Activated CD4-positive, alpha-beta T cell treated with anti-CD3 and anti-CD28 coated beads for 36 hours (primary cell): ENCODE measurements at places on chromosomes 7 and 10. TPM values are rescaled to one million over a fixed set of nuclear protein-coding genes. Genes with fewer than 3 reads are reported as not detected.

The GPR15LG gene
- not detected for total RNA-seq

The ACSM6 gene
- not detected for total RNA-seq

The UTF1 gene
- not detected for total RNA-seq

- DNase-seq, result no peak
Measured at GRCh38 chr10:63825111-63825510, 303.9 kb downstream of the REEP3 start.

GRCh38 chr10:377228-377627 is 242.0 kb downstream of the ZMYND11 start:
- DNase-seq, result no peak

DNA sequence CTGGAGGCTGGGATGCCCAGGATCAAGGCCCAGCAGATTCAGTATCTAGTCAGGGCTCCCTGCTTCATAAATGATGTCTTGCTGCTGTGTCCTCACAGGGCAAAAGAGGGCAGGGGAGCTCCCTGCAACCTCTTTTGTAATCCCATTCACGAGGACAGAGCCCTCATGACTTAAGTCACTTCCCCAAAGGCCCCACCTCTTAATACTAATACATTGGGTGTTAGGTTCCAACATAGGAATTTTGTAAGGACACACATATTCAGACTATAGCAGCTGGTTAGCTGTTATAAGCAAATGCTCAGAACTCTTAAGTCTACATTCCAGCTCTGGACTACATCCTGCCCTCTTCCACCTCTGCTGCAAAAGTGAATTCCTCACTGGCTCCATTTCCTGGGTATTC is 63.0 kb downstream of the VOPP1 start:
- no peak for DNase-seq

DNA sequence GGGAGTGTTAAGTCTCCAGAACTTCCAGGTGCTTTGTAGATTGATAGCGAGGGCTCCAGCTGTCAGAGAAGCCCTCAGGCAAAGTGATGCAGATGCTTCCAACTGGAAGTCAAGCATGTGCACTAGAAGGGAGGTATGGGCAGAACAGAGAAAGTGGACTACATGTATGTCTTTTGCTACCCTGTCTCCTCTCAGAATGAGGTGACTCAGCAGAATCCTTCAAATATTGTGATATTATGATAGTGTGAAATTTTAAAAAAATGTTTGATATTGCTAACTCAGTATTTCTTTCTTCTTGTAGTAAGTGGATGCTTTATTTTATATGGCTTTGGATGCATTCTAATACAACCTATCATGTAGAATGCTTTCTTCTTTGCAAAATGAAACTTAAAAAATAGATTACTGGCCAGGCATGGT is 138.9 kb upstream of the SVIL start:
- no peak for DNase-seq

The UCN3 gene
- not detected for total RNA-seq

The GATA3 gene
- total RNA-seq, result 23.5 TPM

DNA sequence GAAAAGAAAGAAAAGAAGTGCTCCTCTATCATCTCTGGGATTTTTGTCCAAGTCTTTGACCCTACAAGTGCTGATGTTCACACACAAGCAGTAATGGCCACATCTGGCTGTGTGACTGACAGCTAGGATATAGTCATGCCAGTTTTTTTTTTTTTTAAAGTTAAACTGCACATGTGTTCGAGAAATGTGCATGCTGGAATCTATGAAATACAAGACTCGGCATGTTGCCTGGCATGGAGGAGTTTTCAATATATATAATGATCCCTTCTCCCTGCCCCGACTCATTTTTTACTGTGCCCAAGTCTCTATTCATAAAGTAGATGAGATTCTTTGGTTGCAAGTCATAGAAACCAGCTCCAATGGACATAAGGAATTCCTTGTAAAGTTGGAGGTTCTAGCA is 60.4 kb upstream of the FGFR2 start:
- no peak for DNase-seq

- no peak for DNase-seq
Measured at GRCh38 chr7:45703373-45703821, 129.2 kb downstream of the ADCY1 start.

The DRGX gene
- not detected for total RNA-seq

The DGKI gene
- total RNA-seq, result 3.0 TPM

GRCh38 chr7:102917436-102918353 is 4.9 kb downstream of the LRRC17 start:
- no peak for DNase-seq

The ZNF273 gene
- 12.5 TPM for total RNA-seq

DNA sequence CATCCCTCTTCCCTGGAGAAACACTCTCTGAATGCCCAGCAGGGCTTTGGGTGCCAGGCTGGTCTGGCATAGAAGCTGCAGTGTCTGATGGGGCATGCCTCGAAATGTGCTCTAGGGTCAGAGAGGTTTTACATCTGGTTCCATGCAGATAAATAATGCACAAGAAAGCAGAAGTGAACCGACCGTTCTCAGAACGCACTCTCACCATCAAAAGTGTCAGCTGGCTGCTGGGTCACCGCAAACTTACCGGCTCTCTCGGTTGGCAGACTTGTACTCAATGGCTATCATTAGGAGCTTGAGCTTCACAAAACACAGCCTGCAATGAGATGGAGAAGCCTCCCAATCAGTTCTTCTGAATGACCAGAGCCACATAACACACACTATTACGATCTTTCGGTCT is 610.0 kb downstream of the KCNMA1 start:
- no peak for DNase-seq

- DNase-seq, result no peak
Measured at GRCh38 chr10:11444155-11444530, 167.3 kb downstream of the USP6NL start.

- DNase-seq, result no peak
Measured at GRCh38 chr7:146176860-146177259, 60.3 kb downstream of the CNTNAP2 start.

The C10orf105 gene
- total RNA-seq, result 0.40 TPM

The DMBT1 gene
- total RNA-seq, result not detected

The TSPAN12 gene
- not detected for total RNA-seq

DNA sequence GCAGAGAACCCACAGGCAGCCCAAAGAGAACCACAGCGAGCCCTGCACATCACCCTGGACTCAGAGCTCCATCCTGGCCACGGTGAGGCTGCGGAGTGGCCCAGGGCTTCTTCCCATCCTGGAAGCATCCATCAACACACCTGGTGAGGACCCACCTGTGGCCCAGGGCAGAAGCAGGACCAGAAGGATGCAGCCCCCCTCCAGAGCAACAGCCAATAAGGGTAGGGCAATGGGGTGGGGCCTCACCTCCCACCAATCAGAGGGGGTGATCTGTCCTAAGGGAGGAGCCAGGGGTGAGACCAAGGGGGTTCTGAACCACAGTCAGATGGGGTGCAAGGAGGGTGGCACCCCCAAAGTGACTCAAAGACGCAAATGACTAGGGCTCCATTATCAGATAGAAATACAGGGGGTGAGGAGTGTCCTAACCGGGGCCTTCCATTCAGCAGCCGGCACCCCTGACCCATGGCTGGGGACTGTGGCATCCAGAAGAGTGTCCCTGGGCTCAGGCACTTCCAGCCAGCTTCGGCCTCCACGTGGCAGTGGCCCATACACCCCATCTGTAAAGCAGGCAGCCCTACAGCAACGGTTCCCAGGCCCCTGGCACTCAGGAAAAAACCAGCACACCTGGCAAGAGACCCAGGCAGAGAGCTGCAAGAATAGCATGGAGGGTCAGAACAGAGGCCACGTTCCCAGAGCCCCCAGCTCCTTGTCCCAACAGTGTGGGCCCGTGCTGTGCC is 36.9 kb downstream of the STK32C start:
- DNase-seq, result no peak

- no peak for DNase-seq
Measured at GRCh38 chr7:121941830-121942229, 68.9 kb downstream of the PTPRZ1 start.

The ZNF853 gene
- 1.3 TPM for total RNA-seq

- DNase-seq, result no peak
Measured at GRCh38 chr7:138342990-138343389, 117.1 kb upstream of the TRIM24 start.

GRCh38 chr7:92797693-92798092 is 38.7 kb downstream of the CDK6 start:
- DNase-seq, result peak; percentile 50

GRCh38 chr10:13457958-13458686 is 70.7 kb downstream of the BEND7 start:
- DNase-seq, result no peak

GRCh38 chr7:16494955-16495719 is 29.6 kb upstream of the SOSTDC1 start:
- no peak for DNase-seq

The PKD2L1 gene
- total RNA-seq, result not detected

DNA sequence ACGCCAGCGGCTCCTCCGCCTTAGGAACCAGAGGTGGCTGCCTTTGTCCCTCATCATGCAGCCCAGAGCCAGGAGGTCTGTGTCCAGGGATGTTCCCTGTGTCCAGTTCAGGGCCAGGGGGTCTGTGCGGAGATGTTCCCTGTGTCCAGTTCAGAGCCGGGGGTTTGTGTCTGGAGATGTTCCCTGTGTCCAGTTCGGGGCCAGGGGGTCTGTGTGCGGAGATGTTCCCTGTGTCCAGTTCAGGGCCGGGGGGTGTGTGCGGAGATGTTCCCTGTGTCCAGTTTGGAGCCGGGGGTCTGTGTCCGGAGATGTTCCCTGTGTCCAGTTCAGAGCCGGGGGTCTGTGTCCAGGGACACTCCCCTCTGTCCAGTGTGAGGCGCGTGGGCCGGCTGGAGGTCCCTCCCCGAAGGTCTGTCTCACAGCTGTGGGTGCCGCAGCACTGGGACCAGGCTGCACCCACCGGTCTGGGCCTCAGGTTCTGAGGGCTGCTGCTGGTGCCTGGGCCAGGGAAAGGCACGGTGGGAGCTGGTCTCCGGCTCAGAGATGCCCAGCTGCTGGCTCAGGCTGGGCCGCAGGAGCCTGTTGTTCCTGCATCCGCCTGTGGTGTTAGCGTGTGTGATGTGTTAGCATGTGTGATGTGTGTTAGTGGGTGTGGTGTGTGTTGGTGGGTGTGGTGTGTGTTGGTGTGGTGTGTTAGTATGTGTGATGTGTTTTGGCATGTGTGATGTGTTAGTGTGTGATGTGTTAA is 67.9 kb upstream of the CFAP46 start:
- DNase-seq, result peak; percentile 13

GRCh38 chr10:712575-712974 is 23.1 kb upstream of the DIP2C start:
- DNase-seq, result no peak

GRCh38 chr10:14244147-14244546 is 86.6 kb downstream of the FRMD4A start:
- no peak for DNase-seq
